ENCODE measurements at places on chromosomes 12 and 14.

GRCh38 chr14:54483073-54483745, 5.6 kb downstream of the GMFB start:
- DNase-seq, result no peak

GRCh38 chr14:35404449-35405303, at the start of gene NFKBIA:
Gene NFKBIA (minus strand): TSS chr14:35404749. CDS start chr14:35404644, 105 bp downstream.
- peak; percentile 100 for DNase-seq

- no peak for DNase-seq
These were observed 7.2 kb downstream of the LGALS3 start for GRCh38 chr14:55136241-55136640.

GRCh38 chr12:111409403-111409779, 3.7 kb downstream of the SH2B3 start:
- DNase-seq, result no peak

GRCh38 chr14:100119251-100119650, 40.2 kb downstream of the DEGS2 start:
- no peak for DNase-seq

- peak; percentile 5 for DNase-seq
These were observed 123.0 kb upstream of the PZP start for GRCh38 chr12:9331218-9331626.

- peak; percentile 18 for DNase-seq
These were observed 29.0 kb downstream of the SLC2A3 start for GRCh38 chr12:7907009-7907408.

DNA sequence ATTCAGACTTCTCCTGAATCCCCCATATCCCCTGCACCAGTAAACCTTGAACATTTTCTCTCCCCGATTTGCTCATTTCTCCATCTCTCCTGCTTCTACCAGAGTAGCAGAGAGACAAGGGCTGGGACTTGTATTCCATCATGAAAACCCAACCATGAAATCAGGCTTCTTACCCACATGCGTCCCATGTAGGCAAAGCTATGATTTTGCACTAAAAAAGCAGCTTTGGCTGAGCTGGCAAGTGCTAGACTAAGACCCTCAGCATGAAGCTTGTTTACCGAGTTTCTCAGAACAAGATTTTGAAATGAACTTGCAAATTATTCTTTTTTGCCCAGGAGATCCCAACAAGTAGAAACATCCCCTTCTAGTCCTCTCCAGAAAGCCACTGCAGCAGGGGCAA, 80.3 kb upstream of the RFLNA start:
- DNase-seq, result no peak

DNA sequence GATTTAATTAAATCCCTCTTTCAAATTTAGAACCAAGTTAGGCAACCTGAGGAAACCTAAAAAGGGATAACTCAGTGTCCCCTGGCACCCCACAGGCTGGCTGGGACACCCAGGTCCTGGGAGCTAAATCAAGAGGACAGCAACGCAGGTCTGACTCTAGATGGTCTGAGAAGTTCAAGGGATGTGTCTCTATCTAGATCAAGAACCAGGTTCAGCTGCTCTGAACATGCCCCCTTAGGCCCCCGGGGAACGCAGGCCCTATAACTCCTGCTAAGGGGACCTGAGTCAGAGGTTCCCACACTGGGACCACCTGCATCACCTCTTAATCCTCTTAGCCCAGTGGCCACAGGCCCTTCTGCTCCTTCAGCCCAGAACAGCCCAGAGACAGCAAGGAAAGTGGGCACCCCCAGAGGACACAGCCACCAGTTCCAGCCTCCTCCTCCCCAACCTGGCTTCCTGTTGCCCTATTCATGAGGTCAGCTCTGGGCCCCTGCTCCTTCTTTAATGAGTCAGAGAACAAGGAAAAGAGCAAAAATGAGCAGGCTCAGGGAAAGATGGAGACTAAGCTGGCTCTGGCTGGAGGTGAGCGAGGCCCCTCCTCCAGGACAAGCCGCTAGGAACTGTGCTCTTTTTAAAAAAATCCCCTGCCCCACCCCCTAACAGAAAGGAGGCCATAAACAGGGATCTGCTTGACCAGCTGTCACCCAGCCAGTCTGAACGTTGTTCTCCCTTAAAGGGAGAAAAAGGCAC, 10.8 kb downstream of the PITPNM2 start:
- DNase-seq, result peak; percentile 41

DNA sequence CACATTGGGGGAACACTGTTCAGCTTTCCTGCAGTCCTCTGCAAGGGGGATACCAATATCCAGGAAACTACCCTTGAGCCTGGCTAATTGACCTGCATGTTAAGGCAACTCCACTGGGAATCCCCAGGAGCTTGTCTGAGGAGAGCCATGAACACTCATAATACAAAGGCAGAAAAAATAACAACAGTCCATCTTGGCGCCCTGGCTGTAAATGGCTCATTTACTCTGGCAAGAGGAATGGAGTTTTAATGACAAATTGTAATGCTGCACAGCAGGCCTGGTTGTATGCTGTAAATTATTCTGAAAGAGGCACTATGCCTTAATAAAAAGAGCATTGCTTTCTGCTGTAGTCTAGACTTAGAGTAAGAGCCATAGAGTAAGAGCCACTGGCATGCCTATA, 58.3 kb downstream of the SLC8A3 start:
- no peak for DNase-seq

GRCh38 chr14:97625477-97625876, 828.3 kb downstream of the VRK1 start:
- no peak for DNase-seq

DNA sequence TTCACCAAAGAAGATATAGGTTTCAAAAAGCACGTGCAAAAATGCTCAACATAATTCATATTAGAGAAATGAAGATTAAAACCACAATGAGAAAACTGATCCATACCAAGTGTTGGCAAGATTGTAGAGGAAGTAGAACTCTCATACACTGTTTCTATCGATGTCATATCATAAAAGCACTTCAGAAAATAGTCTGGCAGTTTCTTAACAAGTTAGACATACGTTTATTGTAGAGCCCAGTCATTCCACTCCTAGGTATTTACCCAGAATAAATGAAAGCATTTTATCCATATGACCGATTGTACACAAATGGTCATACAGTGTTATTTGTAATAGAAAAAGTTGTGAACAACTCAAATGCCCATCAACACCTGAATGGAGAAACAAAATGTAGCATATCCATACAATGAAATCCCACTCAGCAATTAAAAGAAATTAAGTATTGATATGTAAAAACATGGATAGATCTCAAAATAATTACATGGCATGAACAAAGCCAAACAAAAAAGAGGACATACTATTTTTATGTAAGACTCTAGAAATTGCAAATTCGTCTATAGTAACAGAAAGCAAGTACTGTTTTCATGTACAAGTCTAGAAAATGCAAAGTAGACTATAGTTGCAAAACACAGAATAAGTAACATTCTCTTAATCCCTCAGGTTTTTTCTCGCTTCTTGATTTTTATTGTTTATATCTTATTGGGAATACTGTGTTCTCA, 41.0 kb downstream of the USP15 start:
- no peak for DNase-seq

- no peak for DNase-seq
These were observed 37.3 kb downstream of the PTPN11 start for GRCh38 chr12:112456029-112456428.

GRCh38 chr12:46674800-46675199, 151.0 kb downstream of the SLC38A4 start:
- DNase-seq, result no peak

DNA sequence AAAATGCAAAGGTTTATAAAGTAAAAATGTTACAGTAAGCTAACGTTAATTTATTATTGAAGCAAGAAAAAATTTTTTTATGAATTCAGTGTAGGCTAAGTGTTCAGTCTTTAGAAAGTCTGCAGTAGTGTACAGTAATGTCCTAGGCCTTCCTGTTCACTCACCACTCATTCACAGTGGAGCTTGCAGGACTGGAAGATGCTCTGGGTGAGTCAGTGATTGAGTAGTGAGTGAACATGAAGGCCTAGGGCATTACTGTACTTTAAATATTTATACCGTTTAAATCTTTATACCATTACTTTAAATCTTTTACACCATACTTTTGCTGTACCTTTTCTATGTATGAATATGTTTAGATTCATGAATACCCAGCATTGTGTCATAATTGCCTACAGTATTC, 120.3 kb upstream of the SLC38A4 start:
- no peak for DNase-seq

All from NCI-H2029 (cell line).